T1000 (cell line): ENCODE measurements at places on chromosomes 5 and 9.

GRCh38 chr9:71209890-71210289 lies 88.5 kb upstream of the TRPM3 start:
- no peak for DNase-seq

GRCh38 chr5:84794486-84795035 lies 409.9 kb upstream of the EDIL3 start:
- DNase-seq: no peak

GRCh38 chr5:15594977-15595568 lies 95.1 kb downstream of the FBXL7 start:
- no peak for DNase-seq

DNA sequence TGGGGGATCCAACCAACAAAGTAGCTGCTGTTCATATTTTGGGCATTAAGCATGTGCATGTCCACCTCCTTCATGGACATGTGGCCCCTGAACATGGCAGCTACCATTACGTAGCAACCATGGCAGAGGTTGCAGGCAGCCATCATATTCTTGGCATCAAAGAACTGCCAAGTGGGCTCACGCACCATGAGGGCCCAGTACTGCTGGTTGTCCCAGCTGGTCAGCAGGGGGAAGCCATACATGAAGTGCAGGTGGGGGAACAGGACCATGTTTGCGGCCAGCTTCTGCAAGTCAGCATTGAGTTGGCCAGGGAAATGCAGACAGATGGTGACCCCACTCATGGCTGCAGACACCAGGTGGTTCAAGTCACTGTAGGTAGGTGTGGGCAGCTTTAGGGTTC lies 9.5 kb downstream of the MTAP start:
- DNase-seq: no peak
